ENCODE measurements at places on chromosomes 3 and 15.

DNA sequence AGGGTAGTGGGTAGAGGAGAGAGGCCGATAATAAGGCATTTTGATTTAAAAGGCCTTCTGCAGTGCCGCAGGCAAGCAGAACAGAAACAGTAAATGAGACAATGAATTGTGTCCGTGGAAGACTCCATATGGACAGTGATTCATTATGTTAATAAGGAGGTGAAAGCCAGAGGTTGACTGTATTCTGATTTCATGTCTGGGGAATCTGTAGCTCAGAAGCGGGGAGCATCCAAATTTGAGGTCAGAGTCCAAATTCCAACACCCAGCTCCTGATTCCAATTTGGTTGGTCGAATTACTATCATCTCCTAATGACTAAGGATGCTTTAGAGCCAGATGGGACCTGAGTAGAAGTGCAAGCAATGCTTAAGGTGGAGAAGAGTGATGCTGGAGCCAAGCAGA, 1.0 kb upstream of the TBC1D21 start:
- DNase-seq, result no peak

GRCh38 chr3:133329626-133330025, 70.2 kb upstream of the BFSP2 start:
- no peak for DNase-seq

DNA sequence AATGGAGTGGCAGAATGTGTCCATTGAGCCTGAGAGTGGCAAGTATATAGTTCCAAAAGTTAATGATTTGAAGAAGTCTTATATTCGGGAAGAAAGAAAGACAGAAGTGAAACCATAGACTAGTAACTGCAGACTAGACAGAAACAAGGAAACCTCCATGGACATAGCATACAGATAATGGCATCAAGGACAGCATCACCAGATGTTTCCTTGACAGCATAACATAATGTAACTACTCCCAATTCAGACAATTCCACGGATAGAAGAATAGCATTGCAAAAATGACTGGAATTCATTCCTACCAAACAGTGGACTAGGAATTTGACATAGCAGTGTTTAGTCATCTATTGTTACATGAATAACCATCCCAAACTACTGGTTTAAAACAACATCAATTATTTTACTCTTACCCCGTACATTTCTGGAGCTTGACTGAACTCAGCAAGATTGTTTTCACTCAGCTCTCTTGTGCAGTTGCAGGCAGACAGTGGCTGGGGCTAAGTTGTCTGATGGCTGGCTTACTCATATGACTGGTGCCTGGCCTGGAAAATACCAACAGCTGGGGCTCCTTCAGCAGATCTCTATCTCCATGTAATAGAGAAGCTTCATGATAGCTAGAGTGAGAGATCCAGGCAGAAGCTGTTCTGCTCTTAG, 109.7 kb upstream of the GADL1 start:
- no peak for DNase-seq

DNA sequence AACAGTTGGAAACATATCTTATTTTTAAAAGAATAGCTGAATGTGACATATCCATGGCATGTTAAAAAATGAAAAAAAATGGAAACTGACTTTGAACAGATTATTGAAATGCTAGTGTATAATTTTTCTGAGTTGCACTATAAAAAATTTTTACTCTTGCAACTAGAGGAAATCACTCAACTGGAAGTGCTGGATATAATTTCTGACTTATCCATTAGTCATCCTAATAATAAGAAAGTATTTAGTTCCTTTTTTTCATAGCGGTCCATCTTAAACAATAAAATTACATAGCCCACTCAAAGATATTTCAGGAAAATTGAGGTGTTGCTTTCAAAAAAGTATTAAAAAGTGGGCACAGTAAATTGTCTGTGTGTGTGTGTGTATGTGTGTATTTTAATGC, 80.7 kb downstream of the MBNL1 start:
- DNase-seq, result no peak

DNA sequence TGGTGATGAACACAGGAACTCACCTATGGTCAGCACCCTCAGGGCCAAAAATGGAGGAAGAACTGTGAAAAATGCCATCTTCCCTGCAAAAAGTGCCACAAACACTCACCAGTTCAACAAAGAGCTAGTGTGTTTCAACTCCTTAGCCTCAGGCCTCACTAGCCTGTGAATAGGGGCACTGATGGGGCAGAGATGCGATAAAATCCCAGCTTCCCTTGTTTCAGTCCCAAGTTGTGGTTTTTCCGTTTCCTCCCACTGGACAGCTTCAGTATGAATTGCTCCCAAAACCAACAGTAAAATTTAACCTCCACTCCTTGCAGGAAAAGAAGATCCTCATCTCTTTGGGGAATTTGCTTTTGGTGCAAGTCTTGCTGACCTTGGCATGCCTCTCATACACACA, 117.4 kb upstream of the ADAMTS9 start:
- no peak for DNase-seq

DNA sequence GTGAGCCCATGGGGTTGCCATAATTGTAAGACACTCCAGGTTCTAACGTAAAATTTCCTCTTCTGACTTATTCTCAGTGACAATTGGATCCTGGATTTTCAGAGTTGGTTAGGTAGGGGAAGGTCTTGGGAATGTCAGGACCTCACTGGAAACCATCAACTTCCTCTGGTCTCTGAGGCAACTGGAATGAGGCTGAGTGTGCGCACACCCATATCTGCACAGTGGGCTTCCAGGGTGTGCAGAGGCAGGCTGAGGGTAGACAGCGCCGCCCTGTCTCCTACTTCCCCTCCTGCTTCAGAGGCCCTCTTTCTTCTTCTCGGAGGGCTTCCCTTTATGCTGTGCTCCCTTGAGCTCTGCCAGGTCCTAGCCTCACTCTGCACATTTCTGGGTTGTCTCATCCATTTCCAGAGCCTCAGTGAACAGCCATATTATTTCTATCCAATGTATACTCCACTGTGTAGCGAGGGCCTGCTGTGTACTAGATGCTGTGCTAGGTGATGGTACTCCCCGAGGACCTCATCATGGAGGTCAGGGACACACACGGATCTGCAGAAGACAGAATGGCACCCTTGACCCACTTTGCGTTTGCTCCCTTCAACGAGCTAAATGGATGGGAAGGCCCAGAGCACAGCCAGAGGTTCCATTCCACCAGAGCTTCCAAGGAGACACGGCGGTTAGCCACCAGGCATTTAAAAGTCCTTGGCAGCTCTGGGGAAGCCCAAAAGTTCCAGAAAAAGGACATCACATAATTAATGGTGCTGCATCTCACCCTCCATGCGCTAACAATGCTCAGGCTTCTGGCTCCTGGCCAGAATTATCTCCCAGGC, 18.3 kb downstream of the ACAA1 start:
- no peak for DNase-seq

- no peak for DNase-seq
Measured at GRCh38 chr15:40274350-40275274, 8.3 kb downstream of the ANKRD63 start.

DNA sequence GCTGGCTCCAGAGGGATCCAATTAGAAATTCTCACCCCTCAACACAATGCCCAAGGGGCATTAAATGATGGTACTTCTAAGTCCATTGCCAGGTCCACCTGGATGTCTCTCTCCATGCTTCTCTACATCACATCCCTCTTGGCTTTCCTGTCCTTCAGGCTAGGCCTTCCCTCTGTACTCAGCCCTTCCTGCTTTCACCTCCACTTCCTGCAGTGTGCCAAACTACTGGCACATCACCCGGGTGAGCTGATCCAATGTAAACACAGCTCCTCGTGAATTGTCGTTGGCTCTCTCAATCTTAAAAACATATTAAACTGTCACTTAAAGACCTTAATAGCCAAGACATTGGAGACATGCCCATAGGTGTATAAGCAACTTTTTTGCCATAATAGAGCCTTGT, 4.0 kb downstream of the LMCD1 start:
- DNase-seq, result no peak

DNA sequence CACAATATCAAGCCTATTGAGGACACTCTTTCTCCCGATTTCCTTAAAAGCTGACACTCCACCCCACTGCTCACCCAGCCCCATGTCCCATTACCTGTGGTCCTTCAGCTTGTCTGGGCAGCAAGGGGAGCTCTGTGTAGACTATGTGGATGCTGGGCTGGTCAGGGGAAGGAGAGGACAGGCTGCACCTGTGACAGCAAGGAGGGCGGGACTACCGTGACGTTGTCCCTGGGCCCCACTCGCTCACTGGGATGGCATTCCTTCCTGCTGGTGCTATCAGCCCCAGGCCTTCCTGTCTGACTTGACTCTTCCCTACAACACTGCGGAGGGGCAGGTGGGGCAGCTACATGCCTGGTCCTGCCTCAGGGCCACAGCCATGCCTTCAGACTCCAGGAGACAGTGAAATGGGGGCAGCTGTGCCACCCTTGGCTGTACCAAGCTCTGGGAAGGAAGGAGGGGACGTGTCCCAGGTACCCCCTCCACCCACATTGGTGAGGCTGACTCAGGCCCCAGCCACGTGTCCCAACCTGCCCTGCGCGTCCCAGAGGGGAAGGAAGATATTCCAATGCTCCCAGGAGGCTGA, at the start of gene TMEM40:
Gene TMEM40, minus strand, starts transcription at position 163 of the 583 bp plus-strand sequence. CDS start 9,427 bp downstream, outside the sequence.
- DNase-seq, result peak; percentile 38

- peak; percentile 18 for DNase-seq
Measured at GRCh38 chr3:161700998-161701397, 204.4 kb downstream of the OTOL1 start.

GRCh38 chr3:122313281-122313680, 11.8 kb upstream of the CSTA start:
- no peak for DNase-seq

DNA sequence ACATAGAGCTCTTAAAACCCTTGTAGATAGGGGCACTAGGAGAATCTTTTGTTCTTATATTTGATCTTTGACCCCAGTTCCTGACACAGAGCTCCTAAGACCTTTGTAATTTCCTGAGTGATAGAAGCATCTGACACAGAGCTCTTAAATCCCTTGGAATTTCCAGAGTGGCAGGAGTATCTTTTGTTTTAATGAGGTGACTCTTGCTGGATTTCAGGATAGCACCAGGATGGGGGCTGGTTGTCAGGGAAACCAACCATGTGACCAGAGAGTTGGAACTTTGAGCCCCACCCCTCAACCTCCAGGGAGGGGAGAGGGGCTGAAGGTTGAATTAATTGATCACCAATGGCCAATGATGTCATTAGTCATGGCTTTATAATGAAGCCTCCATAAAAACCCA, 47.6 kb upstream of the ST8SIA2 start:
- DNase-seq, result no peak

DNA sequence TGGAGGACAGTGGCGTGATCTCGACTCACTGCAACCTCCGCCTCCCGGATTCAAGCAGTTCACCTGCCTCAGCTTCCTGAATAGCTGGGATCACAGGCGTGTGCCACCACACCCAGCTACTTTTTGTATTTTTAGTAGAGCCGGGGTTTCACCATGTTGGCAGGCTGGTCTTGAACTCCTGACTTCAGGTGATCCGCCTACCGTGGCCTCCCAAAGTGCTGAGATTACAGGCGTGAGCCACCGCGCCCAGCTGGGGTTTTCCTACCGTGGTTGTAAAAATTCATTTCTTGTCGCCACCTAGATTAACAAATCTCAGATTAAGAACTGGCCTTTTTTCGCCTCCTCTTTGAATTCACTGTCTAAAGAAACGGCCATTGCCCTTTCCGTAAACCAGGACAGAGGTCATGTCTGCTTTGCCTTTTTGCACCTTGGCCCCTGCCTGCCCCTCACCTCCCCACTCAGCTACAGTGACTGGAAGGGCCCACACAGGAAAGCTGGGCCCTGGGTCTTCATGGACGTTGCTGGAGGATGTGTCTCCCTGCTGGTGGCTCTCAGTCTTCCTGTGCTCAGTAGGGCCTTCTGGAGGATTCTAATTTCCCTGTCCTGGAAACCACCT, 17.2 kb downstream of the ZNF710 start:
- no peak for DNase-seq

DNA sequence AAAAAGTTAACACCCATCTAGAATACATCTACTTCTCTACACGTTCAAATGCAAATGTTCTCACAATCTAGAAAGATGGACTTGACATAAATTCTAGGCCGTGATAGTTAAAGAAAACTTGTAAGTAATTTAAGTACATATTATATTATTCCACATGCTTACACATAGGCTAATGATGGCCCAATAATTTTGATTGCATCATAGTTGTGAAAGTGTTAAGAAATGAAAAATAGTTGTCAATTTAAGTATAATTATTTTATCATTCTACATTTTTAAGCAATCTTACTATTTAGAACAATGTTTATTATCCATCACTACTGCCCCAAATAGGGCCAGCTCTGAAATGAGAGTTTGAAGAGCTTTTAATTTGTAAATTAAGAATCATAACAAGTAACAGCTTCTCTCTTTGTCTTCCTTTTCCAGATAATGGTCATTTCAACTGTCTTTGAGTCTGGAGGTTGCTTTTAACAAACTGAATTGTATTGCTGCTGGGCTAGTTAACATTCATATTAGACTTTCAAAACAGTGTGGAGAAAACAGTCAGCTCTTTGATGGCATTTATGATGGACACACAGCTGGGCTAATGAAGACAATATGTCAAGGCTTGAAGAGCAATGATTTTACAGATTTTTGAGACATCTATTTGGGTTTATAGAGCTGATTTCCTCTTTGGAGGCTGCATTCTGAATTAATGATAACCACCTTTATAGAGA, 246.1 kb upstream of the KCNH8 start:
- no peak for DNase-seq

DNA sequence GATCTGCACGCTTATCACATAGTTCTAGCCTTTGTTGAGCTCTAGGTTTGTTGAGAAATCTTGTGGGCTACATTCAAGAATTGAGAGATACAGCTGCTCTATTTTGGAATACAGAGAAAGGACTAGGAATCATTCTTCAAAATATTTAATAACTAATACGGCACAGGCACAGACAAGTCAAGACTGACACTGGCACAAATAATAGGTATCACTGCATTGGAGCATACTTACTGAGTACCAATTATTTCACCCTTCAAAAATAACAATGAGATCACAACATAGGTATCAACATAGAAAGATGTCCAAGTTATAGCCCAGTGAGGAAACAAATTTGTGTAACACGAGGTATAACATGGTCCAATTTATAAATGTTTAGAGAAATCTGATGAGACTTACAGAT, 133.7 kb upstream of the TSC22D2 start:
- no peak for DNase-seq

DNA sequence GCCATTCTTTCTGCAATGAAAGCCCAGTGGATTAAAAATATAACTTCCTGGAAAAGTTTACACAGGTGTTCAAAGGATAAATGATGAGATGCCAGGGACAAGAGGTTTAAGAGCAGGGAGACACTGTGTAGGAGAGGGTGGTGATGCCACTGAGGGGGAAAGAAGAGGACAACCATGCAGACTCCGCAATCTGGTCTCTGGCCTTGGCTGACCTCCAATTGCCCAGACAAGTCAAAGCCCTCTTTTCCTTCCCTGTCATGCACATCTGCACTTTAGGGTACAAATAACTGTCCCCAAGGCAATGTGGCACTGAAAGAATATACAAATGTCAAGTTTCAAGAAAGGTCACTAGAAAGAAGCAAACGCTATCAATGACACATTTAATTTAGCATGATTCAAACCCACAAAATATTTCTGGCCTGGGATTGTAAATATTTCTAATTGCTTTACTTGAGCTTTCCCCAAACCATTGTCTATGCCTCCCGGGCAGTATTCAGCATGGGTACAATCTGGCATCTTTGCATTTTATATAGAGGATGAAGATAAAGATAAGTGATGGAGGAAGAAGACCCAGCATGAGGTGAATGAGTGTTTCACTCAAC, 319.4 kb downstream of the PLCL2 start:
- DNase-seq, result no peak

- DNase-seq, result no peak
Measured at GRCh38 chr3:117580806-117581205, 871.2 kb downstream of the TUSC7 start.

Measured in NT2/D1 (cell line).